ENCODE measurements at places on chromosomes 12 and 14. TPM values are rescaled to one million over a fixed set of nuclear protein-coding genes. Genes with fewer than 3 reads are reported as not detected.

The HOXC6 gene
- 0.89 TPM for total RNA-seq

DNA sequence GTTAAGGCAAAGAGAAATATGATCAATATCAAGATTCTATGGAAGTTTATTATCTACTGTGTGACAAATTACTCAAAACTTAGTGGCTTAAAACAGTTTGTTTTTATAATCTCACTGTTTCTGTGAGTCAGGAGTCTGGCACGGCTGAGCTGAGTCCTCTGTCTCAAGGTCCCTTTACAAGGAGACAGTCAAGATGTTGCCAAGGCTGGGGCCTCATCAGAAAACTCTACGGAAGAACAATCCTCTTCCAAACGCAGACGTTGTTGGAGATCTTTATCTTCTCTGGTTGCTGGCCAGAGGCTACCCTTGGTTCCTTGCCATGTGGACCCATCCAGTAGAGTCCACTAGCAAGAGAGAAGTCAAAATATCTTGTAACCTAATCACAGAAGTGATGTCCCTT, 100.6 kb upstream of the CCND2 start:
- no peak for DNase-seq

DNA sequence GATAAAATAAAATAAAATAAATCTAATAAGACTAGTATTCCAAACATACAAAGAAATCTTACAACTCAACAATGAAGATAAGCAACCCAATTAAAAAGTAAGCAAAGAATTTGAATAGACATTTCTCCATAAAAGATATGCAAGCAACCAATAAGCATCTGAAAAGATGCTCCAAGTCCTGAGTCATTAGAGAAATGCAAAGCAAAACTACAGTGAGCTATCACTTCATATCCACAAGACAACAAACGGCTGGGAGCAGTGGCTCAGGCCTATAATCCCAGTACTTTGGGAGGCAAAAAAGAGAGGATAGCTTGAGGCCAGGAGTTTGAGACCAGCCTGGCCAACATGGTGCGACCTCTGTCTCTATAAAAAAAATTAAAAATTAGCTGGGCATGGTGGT, 26.8 kb downstream of the ZFYVE1 start:
- DNase-seq, result no peak

The FAM90A1 gene
- not detected for total RNA-seq

DNA sequence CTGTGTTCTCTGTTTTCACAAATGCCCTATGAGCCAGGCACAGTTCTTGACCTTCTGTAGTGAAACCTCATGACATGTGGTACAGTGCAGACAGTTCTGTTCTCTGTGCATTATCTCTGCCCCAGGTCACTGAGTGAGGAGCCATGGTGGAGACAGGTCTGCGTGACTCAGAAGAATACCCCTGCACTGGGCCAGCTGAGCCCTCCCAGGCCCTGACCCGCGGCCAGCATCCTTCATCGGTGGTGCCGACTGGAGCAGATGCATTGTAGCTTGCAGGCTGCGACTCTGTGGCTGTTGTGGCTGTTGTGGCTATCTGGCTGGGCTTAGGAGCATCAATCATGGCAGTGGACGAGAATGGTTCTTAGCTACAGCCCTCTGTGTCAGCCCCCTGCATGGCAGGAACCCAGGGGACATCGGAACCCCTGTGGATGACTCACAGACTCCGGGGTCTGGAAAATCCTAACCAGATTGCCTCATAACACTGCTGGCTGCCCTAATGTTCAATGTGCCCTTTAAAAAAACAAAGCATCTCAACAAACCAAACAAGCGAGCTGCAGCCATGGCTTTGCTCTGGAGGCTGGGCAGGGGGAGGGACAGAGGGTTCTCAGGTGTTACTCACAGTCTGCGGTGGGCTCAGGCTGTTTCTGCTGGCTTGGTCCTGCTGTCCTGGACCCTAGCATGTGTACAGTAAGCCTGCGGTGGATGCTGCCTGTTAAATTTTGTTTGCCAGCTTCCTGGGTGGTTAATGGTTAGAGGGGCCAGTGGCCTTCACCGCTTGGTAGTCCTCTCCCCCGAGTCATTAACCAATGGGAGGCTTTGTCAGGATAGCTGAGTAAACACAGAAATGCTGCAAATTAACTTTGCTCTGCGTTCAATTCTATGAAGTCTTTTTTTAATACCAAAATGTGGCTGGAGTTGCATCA, at the start of gene SERPINA6:
SERPINA6 (minus strand) TSS at position 689 of the 923 bp plus-strand sequence. CDS start 8,688 bp downstream, outside the sequence.
- DNase-seq, result no peak

DNA sequence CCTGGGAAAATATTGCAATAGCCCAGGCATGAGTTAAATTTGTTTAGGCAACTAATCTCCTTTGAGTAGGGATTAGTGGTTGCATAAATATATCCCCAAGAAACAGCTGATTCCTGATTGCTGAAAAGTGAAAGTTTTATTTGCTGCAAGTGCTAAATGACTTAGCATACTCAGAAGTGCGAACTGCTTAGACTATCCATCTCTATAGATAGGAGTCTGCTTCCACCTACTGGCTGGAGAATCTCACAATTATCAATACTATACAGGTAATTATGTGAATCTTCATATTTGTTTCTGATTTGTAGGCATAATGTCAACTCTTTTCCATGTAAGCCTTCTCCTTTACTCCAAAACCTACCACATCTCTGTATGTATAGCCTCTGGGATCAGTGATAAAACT, 12.0 kb upstream of the SLCO1B3 start:
- DNase-seq, result peak; percentile 32

- peak; percentile 38 for DNase-seq
Observed at GRCh38 chr12:3777206-3777809, 24.4 kb upstream of the CRACR2A start.

GRCh38 chr12:54595471-54595870, 7.0 kb upstream of the PPP1R1A start:
- no peak for DNase-seq

- DNase-seq, result no peak
Observed at GRCh38 chr12:105616971-105617540, 286.6 kb downstream of the C12orf75 start.

DNA sequence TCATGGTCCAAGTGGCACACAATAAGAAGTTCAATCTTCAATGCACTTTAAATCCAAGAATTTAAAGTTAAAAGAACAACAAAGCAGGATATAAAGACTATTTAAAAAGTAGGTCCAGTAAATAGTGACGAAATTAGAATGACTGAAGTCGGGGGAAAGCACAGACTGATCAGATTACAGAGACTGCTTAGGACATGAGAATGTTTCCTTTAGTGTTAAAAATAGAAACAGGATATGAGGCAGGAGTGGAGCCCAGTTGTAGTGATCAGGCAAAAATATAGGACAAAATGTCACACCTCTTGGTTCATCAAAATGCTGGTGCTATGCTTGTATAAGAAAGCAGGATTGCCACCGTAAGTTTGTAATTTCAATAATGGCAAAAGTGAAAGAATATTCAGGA, 52.2 kb upstream of the CD163 start:
- peak; percentile 3 for DNase-seq

The INSM2 gene
- not detected for total RNA-seq

- DNase-seq, result no peak
Observed at GRCh38 chr12:104182144-104182543, 33.4 kb upstream of the TXNRD1 start.

DNA sequence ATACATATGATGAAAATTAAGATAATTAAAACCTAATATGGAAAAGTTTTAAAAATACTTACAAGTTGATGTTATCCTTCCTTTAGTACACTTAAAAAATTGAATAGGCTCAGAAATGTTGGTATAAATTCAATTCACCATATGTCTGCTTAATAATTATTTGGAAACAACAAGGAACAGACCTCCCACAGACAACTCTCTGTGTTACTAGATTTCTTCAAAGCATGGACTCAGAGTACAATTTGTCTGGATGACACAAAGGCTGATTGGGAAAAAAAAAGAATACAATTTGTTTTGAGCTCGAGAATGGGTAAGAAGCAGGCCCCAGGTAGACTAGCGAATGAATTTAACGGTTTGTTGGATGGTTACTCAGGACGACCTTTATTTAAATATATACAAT, 48.9 kb upstream of the BTG1 start:
- no peak for DNase-seq

GRCh38 chr14:54169254-54169924, 212.8 kb upstream of the BMP4 start:
- no peak for DNase-seq

- no peak for DNase-seq
Observed at GRCh38 chr14:77372304-77372841, 4.5 kb downstream of the TMED8 start.

- no peak for DNase-seq
Observed at GRCh38 chr14:53161758-53162435, 8.8 kb upstream of the DDHD1 start.

GRCh38 chr12:55698965-55699364, 8.7 kb downstream of the ITGA7 start:
- DNase-seq, result no peak

GRCh38 chr12:93484315-93484981, 17.1 kb downstream of the MRPL42 start:
- no peak for DNase-seq

DNA sequence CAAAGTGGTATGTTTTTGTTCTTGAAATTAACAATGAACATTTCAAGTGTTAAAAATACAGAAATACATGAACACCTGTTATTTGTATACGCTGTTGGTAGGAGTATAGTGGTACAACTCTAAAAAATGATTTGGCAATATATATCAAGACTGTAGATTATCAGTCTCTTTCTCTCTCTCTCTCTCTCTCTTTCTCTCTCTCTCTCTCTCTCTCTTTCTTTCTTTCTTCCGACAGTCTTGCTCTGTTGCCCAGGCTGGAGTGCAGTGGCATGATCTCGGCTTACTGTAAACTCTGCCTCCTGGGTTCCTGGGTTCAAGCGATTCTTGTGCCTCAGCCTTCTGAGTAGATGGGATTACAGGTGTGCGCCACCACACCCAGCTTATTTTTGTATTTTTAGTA, 12.6 kb downstream of the HEBP1 start:
- no peak for DNase-seq

The DPPA3 gene
- total RNA-seq, result not detected

All from NCI-H460 (cell line).